ENCODE measurements at places on chromosomes 13 and 19. TPM values are rescaled to one million over a fixed set of nuclear protein-coding genes. Genes with fewer than 3 reads are reported as not detected.

SIGLEC9 gene
- total RNA-seq = 1.3 TPM

ADGRE3 gene
- total RNA-seq = not detected

URAD gene
- total RNA-seq = not detected

SAMD4B gene
- total RNA-seq = 51.3 TPM

ELSPBP1 gene
- not detected for total RNA-seq

TBXA2R gene
- total RNA-seq = 0.36 TPM

VSTM1 gene
- total RNA-seq = not detected
